ENCODE measurements at places on chromosomes 2 and 18.
A peak's percentile ranks its signal among the peaks of the same experiment; 100 is the strongest.

- no peak for DNase-seq
These were observed 5.0 kb downstream of the HAAO start for GRCh38 chr2:42787424-42787787.

DNA sequence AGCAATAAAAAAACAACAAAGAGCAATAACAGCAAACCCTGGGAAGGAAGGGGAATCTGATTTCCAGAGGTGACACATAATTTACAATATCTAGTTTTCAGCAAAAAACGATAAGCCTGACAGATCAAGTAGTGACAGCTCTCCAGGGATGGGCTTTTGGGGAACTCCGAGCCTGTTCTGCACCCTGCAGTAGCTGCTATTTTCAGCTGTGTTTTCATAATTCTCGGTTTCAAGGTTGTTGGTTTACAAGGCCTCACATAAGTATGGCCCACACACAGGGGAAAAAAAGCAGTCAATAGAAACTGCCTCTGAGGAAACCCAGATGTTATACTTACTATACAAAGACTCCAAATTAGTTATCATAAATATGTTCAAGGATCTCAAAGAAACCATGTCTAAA, 67.7 kb upstream of the CTLA4 start:
- DNase-seq, result no peak

- DNase-seq, result no peak
These were observed 26.5 kb upstream of the LINC00305 start for GRCh38 chr18:64175432-64175831.

DNA sequence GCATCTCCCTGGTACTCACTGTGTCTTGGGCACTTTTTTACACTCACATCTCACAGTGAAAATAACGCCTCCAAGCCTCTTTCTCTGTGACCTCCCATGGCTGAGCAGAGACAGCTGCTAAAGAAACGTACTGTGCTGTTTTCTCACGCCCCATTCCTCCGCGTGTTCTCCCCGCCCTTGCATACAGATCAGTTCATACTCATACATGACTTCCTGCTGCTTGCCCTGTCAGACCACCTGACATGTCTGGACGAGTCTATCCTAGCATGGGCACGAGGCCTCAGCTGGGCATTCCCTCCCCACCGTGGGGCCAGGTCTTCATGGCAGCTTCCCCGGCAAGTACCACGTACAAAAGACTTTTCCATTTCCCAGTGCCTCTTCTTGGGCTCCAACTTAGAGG, 21.2 kb upstream of the IL1A start:
- no peak for DNase-seq

GRCh38 chr2:78418021-78418420, 607.5 kb upstream of the REG3G start:
- DNase-seq, result no peak

DNA sequence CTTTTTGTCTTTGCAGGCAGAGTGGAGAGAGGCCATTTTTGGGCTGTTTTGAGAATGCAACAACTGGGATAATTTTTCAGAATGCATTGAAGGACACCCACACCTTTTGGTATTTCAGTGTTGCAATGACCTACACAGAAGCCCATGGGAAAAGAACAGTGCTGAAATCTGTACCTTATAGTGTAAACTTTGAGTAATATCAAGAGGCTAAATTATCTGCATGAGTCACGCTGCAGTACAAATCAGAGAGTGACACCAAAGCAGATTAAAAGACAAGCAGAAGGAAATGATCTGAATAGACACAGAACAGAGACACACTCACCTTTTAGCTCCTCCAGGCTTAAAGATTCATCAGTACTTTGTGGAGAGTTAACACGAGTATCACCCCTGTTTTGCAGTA, 265.3 kb downstream of the PAX3 start:
- DNase-seq, result no peak

GRCh38 chr2:201118961-201119854, 3.2 kb downstream of the CFLAR start:
- DNase-seq, result peak; percentile 62

DNA sequence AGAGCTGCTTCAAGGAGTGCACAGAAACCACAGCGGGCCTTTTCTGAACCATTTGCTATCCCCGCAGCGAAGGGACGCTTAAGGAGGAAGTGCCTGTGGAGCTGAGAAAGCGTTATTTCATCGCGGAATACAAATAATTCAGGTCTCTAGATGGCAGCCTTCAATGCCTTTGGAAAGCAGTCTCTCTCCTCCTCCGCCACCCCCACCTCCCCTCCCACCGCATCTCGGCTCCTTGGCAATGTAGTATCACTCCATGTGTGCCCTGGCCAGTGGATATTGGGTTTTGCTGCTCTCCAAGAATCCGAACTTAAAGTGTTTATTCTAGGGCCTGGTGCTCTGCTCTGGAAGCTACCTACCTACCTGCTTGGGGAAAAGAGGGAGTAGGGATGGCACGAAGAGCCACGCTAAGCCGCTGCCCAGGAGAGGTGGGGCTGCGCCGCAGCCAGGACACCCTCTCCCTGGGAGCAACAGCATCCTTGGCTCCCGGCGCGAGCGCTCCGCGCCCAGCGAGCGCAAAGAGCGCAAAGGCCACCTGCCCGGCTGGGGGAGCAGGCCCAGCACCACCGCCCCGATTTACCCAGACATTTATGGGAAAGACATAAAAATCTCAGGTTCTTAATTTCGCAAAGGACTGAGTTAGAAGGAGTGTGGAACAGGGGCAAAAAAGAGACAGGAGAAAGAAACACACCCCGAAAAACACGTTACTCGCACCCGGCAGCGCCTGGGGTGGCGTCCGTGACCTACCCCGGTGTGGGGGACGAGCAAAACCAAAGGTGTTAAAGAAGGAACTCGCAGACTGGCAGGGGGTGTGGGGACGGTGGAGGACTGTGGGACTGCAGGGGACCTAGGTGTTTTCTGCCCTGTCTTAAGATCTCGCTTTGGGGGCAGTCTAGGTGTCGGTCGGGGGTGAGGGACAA, 1.0 kb downstream of the SPHKAP start:
- DNase-seq, result no peak

- DNase-seq, result no peak
These were observed 265.5 kb upstream of the PARD3B start for GRCh38 chr2:204279819-204280218.

DNA sequence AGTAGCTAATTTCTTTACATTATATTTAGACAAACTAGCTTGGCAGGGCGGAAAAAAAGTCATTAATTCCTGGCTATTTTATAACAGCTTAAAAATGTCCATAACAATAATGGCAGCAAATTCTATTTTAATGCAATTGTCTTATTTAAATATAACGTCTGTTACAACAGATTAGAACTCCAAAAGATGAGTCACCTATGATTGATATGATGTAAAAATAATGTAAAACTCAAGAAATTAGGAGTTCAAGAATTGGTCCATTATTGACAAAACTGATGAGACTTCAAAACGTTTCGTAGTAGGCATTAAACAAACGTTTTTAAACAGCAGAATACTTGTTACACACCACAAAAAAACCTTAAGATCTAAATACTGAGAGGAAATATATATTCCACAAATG, 2.7 kb downstream of the XPO1 start:
- no peak for DNase-seq

DNA sequence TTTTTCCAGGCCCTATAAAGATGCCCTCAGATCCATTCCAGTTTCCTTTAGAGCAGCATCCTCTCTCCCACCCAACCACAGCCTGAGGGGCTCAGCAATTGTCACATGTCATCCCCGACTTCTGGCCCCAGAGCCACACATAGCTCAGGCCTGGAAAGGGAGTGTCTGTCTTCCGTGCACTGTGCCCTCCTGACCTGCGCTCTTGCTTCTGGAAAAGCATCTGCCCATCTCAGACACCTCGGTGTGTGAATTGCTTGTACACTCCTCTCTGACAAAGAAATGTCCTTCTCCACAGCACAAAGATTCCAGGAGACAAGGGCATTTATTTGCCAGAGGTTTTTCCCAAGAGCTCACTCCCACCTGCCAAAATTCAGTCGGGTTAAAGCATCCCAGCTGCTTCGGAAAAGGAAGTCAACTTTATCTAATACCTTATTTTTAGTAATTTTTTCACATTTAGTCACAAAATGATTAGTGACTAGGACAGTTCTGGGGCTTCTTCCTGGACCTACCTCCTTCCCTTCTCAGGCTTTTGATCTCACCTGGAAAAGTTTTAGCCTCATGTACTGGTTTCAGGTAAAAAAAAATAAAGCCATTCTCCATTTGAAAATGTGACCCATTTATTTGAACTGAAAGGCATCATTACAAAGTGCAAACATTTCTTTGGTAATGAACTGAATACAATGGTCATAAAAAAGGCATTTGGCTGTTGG, 112.9 kb downstream of the PXDN start:
- no peak for DNase-seq

GRCh38 chr2:167157523-167157922, 269.2 kb downstream of the XIRP2 start:
- no peak for DNase-seq

- no peak for DNase-seq
These were observed 45.1 kb downstream of the PROC start for GRCh38 chr2:127463155-127463991.

DNA sequence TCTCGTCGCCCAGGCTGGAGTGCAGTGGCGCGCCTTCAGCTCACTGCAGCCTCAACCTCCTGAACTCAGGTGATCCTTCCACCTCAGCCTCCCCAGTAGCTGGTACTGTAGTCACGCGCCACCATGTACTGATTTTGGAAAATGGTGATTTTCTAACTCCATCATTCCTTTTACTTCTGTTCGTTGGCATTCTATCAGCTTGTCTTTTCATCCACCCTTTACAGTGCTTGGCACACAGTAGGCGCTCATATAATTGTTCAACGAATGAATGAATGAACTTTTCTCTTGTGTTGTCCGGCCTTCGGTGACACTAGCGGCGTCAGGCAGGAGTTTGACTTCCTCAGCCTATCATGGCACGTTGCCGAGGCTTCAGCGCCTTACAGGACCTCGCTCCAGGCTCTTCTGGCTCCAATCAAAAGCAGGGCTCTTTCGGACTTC, 373 bp upstream of the MTHFD2 start:
- no peak for DNase-seq

DNA sequence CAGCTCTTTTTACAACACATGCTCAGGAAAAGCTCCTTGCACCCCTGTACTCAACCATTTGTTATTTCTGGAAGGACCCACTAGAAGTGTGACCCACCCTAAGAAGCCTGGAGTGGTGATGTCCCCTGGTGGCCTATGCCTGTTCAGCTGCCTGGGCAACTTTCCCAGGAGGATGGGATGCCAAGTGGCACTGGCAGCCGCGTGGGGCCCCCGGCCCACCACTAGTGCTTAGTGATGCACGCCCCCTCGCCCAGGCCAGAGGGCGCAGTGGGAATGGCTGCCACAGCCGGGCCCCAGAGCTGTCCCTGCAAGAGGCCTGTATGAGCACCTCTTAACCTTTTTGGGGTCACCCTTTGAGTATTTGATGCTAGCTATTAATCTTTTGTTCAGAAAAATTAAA, 18.1 kb downstream of the IMPA2 start:
- no peak for DNase-seq

DNA sequence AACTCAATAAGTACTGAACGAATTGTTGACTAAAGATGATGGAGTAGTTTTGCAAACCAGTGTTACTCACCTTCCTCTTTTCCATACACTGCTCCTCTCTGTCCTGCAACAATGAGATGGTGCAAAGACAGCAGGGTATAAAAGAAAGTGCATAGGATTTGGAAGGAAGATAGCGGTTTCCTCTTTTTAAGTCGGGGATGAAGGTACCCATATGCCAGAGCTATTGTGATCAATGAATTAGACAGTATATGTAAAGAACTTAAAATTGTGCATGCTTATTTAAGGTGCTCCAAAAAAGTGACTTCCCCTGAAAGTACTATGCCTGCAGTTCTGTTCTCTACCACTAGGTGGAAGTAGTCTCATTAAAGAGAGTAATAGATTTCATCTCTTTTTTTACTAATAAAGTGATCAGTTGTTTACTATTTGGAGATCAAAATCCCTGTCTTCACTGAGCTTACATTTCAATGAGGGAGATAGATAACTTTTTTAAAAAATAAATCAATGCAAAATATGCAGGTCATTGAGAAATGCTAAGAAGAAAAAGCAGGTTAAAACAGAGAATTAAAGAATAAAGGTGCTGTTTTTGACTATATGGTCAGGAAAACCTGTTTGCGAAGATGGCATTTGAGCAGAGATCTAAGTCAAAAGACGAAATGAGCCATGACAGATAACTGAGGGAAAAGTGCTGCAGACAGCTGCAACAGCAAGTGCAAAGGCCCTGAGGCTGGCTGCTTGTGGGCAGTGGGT, 339.7 kb upstream of the SLC14A2 start:
- DNase-seq, result peak; percentile 34

DNA sequence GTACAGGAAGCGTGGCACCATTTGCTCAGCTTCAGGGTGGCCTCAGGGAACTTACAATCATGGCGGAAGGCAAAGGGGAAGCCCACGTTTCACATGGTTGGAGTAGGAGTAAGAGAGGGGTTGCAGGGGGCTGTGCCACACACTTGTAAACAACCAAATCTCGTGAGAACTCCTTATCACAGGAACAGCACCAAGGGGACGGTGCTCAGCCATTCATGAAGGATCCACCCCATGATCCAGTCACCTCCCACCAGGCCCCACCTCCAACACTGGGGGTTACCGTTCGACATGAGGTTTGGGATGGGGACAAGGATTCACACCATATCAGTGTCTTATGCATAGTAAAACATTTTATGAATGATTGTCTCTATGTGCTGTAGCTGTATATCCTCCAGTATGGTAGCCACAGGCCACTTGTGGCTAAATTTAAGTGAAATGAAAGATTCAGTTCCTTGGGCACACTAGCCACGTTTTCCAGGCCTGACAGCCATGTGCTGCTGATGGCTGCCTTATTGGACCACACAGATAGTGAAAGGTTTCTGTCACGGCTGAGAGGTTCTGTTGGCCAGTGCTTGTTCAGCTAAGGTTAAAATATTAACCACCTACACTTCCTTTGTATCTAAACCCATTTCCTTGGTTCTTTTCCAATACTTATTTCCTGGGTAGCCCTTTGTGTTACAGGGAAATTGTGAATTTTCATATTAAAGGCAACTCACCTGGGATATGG, 77.3 kb downstream of the AGAP1 start:
- DNase-seq, result peak; percentile 82

DNA sequence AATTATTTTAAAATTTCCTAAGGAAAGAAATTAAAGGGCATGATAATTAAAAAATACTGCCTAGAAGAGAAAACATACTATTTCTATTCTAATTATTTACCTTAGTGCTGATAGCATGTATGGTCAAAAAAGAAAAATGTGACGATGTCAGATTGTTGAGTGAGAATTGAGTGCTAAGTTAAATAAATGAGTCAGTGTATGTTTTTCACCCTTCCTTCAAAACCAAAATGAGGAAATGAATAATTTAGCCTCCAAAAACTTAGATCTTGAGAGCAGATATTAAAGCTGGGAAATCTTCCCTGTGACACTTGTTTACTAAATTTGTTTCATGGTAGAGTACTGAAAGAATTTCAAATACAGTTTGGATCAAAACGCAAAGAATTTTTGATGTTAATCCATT, 58.6 kb upstream of the NYAP2 start:
- no peak for DNase-seq

DNA sequence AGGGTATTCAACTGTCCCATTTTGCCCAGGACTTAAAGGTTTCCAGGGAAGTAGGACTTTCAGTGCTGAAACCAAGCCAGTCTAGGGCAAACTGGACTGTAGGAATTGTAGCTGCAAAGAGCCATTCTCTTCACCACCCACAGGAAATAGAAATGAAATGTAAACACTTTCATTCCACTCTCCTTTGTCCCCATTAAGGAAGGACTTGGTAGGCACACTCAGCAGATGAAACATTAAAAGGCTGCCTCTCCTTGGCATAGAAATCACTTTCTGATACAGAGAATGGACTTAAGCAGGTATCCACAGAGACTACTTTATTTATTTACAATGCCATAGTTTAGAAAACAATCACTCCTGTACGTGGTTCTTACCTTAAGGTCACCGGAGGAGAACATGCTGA, 102.9 kb upstream of the CCDC195 start:
- DNase-seq, result no peak
